ENCODE measurements at places on chromosomes 7 and 10.

- DNase-seq, result no peak
Observed at GRCh38 chr10:130352291-130352645, 216.1 kb downstream of the GLRX3 start.

DNA sequence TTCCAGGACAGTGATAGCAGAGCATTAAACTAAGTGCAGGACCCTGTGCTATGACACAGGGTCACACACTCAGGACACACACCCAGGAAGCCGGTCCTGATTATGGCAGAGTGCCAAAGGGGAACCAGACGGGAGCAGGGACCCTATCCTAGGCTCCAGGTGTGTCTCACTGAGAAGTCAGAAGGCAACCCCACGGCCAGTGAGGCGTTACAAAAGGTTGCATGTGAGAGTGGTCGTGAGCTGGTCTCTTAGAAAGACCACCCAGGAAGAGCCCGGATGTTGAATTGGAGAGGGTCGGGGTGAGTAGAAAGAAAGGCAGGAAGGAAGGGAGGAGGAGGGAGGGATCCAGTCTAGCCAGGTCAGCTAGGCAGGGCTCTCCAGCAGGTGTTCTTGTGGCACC is 31.0 kb downstream of the FRMPD2 start:
- DNase-seq, result no peak

GRCh38 chr10:51802030-51802429 is 102.6 kb upstream of the CSTF2T start:
- no peak for DNase-seq

- no peak for DNase-seq
Observed at GRCh38 chr7:117970801-117971200, 97.6 kb upstream of the CTTNBP2 start.

DNA sequence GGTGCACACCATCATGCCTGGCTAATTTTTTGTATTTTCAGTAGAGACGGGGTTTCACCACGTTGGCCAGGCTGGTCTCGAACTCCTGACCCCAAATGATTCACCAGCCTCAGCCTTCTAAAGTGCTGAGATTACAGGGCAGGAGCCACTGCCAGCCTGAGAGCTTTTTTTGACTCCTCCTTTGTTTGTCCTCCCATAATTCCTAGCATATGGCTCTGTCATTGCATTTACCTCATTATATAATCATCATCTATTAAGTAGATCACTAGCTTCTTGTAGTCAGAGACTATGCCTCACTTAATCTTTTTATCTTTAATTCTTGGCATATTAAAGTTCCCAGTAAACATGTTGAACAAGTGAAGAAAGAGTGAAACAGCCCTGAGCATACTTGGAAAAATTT is 82.1 kb downstream of the CPEB3 start:
- no peak for DNase-seq

GRCh38 chr10:6912424-6912823 is 332.3 kb upstream of the PRKCQ start:
- DNase-seq, result no peak

GRCh38 chr7:14229047-14229446 is 239.6 kb upstream of the ETV1 start:
- no peak for DNase-seq
